Pancreas (tissue), 10 donors: ENCODE measurements at places on chromosomes 11 and 22.

DNA sequence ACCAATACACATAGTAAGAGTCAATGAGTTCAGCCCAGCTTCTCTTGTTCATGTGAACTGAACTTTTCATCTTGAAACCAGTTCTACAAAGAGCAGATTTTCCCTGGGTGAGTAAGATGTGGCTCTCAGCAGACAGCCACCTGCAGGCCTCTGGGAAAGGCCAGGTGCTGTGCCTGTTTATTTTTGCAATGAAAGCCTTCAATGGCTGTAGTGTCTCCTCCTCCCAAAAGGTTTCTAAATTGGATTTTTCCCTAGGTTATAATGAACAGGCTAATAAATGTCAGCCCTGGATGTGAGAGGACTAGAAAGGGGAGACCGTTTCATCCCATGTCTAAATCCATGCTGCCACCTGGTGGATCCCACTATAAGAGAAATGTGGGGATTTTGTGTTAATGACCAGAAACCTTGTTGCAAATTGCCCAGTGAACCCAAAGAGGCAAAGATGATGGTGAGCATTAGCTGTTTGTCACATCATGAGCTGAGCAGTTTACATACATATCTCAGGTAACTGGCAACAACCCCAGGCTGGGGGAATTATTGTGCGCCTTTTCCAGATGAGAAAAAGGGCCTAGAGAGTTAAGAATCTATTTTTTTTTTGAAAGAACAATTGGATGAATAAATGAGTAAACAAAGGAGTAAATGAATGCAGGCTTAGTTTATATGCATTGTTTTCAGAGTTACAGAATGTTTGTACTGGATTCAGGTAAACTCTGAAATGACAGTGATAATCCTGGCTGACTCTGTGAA, 12.7 kb downstream of the C11orf91 start:
- no peak for DNase-seq

DNA sequence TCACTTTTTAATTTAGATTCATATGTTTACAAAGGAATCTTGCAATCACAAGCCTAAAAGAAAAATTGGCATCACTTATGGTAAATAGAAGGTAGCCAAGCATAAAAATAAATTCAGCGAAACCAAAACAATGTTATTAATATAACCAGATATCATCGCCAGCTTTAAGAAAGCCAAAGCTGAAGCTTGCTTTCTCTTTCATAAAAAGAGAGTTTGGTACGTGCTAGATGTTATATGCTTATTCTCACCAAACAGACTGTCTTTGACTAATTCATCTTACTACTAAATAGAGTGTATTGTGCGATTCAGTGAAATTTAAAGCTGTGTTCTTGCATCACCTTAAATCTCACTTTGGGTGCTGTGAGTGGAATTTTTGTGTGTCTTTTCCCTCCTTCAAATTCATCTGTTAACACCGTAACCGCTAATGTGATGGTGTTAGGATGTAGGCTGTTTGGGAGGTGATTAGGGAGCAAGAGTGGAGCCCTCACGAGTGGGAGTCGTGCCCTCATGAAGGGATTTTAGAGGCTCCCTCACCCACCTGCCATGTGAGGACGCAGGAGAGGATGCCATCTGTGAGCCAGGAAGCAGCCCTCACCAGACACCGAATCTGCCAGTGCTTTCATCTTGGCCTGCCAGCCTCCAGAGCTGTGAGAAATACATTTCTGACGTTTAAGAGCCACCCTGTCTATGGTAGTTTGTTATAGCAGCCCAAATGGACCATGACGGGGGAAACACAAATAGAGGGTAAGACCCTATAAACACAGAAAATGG, 134.1 kb upstream of the TMEM45B start:
- no peak for DNase-seq

GRCh38 chr11:95138448-95138847, 48.8 kb downstream of the ENDOD1 start:
- DNase-seq = no peak

DNA sequence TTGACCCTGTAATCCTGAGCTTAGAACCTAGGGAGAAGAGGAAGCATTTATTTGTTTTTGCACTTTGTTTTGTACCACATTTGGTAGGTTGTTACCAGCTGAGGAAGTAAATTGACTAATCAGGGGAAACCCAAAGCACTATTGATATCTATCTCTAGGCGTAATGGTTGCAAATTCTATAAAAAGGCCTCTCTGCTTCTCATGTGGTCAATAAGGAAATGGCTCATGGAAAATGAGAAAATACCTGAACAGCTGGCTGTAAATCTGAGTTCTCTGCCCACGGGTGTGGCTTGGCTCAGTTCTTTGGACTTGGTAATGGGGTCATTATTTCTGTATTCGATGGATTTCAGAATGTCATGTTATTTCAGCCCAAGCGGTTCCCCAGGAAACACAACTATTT, 42.4 kb downstream of the BARX2 start:
- DNase-seq = no peak
